Choroid plexus epithelial cell (primary cell): ENCODE measurements at places on chromosomes 5 and 9.

DNA sequence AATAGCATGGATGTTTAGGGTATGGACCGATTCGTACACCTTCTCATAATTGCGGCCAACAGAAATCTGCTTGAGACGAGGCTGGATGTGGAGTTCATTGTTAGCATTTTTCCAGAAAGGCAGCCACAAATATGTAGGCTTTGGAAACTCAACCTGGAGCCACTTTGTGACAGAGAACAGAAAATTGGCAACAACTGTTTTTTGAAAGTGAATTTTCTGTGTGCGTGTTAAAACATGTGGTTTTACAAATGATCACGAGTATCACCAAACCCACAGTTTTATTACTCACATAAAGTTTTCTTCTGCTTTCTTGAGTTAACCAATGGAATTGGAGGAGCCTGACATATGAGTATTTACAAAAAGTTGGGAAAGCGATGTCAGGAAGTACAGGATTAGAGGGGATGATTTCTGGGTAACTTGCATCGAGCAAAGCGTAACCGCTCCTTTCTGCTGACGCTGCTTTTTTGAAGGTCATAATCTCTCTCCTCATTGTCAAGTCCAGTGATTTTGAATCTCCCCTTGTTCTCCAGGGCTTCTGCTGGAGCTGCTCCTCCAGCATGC lies 138.5 kb upstream of the TAF11L2 start:
- peak; percentile 82 for DNase-seq

GRCh38 chr5:159412284-159413046 lies 82.2 kb upstream of the IL12B start:
- DNase-seq = peak; percentile 30

GRCh38 chr9:90979138-90979551 lies 177.5 kb downstream of the SYK start:
- no peak for DNase-seq

- no peak for DNase-seq
Observed at GRCh38 chr5:100165309-100165708, 369.9 kb upstream of the FAM174A start.

- no peak for DNase-seq
Observed at GRCh38 chr5:157252711-157253465, 13.0 kb upstream of the CYFIP2 start.

DNA sequence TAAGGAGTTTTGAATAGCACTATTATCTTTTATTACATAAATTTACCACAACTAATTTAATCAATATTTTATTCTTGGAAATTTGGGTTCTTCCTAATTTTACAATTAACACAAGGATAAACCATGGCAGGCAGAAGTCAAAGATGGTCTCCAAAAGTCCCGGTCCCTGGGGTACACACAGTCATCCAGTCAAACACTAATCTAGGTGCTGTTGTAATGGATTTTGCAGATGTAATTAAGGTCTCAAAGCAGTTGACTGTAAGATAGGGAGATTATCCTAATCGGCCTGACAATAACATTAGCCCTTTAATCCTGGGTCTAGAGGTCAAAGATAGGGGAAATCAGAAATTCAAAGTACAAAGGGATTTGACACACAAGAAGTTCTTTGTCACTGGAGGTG lies 57.5 kb upstream of the HTR1A start:
- no peak for DNase-seq

GRCh38 chr5:74085782-74086181 lies 459.8 kb downstream of the ARHGEF28 start:
- DNase-seq = no peak

DNA sequence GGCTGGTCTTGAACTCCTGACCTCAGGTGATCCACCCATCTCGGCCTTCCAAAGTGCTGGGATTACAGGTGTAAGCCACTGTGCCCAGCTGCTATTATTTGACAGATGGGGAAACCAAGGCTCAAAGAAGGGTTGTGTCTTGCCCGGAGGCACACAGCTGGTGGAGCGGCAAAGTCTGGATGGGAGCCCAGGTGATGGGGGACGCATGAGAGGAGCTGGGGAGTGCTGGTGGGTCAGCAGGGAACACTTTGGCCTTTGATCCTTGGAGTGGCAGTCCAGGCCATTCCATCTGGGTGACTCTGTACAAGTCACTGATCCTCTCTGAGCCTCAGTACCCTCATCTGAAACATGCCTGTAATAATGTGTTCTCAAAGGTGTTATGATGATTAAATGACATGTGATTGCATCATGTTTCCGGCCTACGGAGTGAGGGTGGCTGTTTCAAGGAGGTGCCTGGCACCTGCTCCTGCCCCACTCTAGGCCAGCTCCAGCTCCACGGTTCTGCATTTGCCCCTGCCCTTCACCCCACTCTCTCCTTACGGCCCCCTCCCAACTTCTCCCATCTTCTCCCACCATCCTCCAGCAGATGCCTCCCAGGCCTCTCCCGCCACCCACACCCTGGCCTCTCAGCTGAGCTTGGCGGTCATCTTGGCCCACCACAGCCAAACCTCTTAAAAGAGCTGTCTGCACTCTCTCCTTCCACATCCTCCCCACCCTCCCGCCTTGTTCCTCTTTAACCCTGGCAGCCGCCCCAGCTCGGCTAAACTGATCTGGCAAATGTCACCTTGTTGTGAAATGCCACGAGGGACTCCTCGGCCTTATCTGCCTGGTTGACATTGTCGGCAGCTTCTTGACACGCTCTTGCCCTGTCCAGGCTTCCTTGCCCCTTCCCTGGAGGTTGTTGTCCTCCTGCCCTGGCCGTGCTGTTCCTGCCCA lies 5.5 kb upstream of the DBN1 start:
- DNase-seq = peak; percentile 56

DNA sequence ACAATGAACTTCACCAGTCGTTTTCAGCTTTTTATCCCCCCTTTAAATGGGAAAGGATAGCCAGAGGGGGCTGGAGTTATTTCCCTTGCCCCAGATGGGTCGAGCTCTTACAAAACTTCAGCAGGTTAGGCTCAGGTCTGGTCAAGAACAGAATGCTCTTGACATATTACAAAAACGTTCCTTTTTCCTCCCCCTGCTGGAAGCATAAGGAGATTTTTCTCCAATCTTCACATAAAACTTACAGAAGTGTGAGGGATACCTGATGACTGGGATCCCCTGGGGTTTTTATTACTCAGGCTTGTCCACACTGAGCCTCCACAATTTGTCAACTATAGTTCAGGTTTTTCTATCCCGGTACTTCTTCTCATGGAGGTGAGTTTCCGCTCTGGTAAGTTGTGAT lies 60.8 kb downstream of the CSF2 start:
- DNase-seq = peak; percentile 64

DNA sequence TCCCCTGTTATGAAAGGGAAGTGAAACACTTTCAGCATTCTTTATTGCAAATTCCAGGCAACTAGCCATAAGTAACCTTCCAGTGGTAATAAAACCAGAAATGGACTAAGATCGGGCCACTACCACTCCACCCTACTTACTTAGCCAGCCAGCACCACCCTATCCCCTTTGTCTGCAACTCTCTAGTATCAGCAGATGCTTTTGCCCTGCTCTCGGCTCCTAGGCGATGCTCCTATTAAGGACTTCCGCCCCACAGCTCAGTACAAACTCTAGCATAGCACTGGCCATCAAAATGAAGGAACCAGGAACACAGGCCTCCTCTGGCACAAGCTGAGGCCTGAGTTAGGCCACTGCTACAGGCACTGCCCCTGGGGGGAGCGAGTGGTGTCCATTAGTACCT lies 81.2 kb downstream of the GLDC start:
- DNase-seq = peak; percentile 55

DNA sequence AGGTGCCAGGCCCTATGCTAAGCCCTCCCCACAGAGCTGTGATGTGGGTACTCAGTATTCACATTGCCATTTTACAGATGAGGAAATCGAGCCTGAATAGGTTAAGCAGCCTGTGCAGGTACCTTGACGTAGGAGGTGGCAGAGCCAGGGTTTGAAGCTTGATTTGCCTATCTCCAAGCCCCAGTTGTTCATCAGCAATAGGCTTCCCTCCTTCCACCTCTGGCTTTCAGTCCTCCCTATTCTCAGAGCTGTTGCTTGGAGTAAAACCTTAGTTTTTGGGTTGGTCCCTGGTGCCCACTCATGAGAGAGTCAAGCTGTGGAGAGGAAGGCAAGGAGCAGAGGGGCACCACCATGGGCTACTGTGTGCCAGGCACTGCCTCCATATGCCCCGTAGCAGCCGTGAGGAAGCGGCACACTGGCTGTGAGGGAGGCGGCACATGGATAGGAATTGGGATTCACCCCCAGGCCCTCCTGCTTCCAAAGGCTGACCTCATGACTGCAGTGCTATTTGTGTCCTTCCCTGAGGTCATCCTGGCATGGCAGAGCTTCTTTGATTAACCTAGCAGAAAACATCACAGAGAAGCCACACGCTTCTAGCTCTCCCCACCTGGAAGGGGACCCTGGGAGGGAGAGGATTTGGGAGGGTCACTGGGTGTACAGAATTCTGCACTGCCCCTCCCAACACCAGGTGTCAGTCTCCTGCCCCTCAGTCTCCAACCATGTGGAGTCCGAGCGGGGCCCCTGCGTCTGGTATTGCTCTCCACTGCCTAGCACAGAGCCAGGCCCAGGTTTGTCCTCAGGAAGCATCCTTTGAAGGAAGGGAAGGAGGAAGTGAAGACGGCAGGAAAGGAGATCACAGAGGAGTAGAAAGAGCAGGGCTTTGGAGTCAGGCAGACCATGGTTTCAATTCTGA lies 109.8 kb downstream of the RGS3 start:
- no peak for DNase-seq

GRCh38 chr5:110377943-110378342 lies 348.5 kb downstream of the TMEM232 start:
- DNase-seq = peak; percentile 62

DNA sequence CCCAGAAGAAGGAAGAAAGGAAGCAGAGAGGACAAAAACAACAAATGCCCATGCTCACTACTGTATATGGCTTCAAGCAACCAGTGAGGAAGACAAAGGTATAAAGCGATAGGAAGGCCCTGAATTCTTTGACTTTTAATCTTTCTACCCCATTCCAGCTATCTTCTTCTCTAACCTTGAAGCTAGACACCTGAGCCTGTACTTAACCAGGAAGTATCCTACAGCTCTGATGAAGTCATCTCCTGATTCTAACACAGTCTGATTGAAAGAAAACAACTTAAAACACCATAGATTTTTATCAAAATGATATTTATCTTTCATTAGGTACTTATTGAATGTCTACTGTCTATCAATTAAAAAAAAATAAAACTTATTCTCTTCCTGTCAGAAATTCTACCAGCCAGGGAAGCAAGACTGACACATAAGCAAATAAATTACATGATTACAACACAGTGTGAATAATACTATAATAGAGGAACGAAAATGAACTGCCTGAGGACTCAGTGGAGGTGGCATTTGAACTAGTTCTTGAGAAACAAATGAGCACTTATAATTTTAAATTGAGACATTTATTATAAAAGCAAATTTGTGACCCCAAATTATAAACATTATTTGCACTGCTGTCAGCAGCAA lies 123.3 kb upstream of the ELL2 start:
- no peak for DNase-seq

- DNase-seq = no peak
Observed at GRCh38 chr9:113887436-113887835, 11.3 kb downstream of the ZNF618 start.

GRCh38 chr9:84521208-84521607 lies 148.3 kb upstream of the NTRK2 start:
- no peak for DNase-seq

DNA sequence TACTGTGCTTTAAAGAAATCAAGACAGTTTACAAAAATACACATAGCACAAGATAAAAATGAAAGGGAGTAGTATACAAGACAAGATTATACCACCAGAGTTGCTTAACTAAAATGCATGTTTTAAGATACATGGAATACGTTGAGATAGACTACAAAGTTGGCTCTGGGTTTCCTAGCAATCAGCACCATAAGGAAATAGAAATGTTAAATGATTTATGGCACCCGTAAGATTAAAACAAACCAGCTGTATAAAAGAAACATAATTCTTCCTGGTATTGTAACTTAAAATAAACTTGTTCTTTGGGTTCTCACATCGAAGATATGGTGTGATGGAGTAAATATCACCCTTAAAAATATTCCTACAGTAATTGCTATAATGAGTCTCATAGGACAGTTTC lies 9.9 kb upstream of the CSNK1G3 start:
- no peak for DNase-seq

- DNase-seq = no peak
Observed at GRCh38 chr5:172611913-172612312, 29.1 kb upstream of the NEURL1B start.

GRCh38 chr9:112501287-112501686 lies 14.7 kb downstream of the KIAA1958 start:
- DNase-seq = no peak

GRCh38 chr5:73763300-73764032 lies 137.5 kb downstream of the ARHGEF28 start:
- DNase-seq = no peak

GRCh38 chr9:73143711-73144328 lies 7.8 kb upstream of the ANXA1 start:
- DNase-seq = peak; percentile 90

- no peak for DNase-seq
Observed at GRCh38 chr5:126271141-126271540, 152.1 kb upstream of the GRAMD2B start.

DNA sequence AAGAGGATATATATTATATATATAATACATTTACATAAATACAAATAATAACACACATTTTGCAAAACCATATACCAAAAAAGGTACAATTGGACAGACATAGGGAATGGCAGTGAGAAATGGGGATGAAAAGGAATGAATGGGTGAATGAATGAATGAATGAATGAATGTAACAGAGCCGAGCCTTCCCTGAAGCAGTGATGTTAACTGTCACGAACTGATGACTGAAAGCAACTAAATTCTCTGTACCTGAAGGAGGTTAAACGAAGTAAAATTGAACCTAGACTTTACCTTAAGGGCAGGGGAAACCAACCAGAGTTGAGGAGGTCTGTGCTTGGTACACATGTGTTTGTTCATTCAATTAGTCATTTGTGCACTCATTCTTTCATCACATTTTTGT lies 169.6 kb upstream of the TBC1D2 start:
- no peak for DNase-seq

DNA sequence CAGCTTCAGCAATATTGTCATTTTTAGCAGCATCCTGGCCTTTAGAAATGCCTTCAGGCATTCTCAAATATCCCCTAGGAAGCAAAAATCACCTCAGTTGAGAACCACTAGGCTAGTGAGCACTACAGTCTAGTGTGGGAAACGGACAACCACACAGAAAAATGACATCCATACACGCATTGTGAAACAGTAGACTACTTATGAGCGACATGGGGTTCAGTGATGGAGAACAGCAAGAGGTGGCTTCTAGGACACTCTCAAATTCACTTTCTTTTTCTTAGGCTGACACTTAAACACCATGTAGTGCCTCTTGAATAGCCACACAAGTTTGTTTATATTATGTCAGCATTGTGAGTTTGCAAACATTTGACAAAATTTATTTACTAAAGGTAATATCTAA lies 203.0 kb downstream of the KDM4C start:
- DNase-seq = no peak

GRCh38 chr9:97510797-97511654 lies 9.6 kb downstream of the TMOD1 start:
- DNase-seq = peak; percentile 62

GRCh38 chr9:121358751-121359150 lies 11.3 kb downstream of the STOM start:
- no peak for DNase-seq

DNA sequence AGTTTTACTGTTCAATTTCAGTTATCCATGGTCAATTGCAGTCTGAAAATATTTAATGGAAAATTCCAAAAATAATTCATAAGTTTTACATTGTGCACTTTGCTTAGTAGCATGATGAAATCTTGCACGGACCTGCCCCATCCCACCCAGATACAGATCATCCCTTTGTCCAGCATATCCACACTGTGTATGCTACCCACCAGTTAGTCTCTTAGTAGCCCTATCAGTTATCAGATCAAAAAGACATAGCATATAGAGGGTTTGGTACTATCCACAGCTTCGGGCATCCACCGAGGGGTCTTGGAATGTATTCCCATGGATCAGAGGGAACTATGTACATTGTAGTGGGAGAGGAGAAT lies 97.7 kb downstream of the SLC44A1 start:
- DNase-seq = no peak
